ENCODE measurements at places on chromosomes 7 and 10.

- no peak for DNase-seq
Observed at GRCh38 chr10:27068217-27068891, 31.9 kb downstream of the ANKRD26 start.

GRCh38 chr10:116269619-116270018, 3.4 kb downstream of the GFRA1 start:
- DNase-seq, result no peak

DNA sequence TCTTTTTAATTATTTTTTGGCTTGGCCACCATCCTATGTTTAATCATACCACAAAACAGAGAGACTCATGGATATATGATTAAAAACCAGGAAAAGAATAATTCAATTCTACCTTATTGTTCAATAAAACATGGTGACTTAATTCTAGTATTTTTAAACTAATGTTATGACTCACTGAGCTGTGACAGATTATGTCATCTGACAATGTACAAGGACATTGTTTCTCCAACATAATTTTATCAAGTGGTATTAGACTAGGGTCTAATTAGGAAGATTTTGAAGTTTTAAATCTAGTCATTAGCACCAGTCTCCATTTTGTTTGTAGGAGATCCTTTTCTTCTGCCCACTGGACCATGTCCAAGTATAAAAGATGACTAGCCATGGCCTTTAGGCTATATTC, 199.3 kb upstream of the MDFIC start:
- no peak for DNase-seq

DNA sequence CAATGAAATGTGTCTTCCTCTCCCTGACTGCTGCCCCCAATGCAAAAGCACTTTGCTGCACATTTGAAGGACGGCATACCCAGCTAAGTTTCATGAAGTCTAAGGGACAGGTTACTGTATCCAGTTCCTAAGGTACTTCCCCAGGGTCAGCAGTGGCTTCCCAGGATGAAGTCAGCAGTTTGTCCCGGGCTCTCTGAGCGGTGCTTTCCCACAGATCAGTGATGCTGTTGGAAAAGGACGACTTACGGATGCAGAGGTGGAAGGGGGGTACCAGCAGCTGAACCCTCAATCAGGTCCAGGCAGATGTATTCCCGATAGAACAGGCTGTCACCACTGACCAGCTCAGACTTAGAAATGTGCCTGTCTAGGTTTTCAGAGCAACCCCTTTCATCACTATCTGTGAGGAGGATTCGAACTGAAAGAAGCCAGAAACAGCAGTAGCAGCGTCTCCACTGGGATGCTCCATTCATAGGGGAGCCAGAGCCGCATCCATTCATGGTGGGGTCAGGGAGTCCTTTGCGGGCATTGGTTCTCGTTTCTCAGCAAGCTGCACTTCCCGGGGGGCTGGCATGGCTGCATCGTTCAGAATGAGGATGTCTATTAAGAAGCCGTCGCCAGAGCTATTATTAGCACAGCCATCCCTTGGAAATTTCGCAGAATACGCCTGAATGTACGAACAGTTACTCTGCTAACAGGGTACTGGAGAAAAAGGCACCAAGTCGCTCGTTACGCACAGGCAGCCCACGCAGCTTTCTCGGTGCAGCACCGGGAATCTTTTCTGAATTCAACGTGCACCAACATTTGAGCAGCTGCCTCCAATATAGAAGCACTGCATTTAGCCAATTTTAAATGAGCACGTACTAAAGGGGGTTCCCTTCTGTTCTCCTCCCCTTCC, 303.7 kb downstream of the PRPF18 start:
- no peak for DNase-seq

DNA sequence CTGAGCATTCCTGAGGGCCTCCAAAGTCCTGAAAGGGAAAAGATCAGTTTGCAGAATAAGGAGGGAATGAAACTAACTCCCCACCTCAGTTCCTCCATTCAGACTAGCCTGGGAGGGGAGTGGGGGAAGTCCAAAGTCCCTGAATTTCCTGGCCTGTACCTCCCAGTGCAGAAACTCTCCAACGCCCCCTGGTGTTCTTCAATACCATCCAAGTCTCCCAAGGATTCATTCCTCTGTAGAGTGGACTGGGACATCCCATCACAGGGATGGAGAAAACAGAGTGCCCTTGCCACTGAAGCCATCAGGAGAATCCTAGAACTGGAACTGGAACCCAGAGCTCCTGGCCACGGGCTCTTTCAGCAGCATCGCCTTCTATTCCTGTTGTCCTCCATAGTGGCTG, 1.6 kb upstream of the COL13A1 start:
- DNase-seq, result no peak

- no peak for DNase-seq
Observed at GRCh38 chr10:17643339-17643754, 604 bp upstream of the STAM start.

- no peak for DNase-seq
Observed at GRCh38 chr10:6299743-6300105, 97.0 kb downstream of the PFKFB3 start.

DNA sequence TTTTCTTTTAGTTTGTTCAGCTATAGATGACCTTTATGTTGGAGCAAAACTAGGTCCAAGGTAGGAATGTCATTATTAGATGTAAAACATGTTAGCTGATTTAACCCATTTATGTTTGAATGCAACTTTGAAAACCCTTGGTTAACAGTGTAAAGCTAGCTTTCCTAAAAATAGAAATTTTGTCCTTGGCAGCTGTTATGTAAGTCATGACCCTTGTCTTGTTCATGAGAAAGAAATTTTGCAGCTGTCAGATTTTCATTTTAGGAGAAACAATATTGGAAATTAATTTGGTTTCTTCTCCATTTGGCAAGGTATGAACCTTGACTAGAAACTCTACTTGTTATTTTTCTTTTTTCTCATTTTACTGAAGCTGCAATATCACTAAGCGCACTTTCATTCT, 23.9 kb upstream of the CCAR1 start:
- DNase-seq, result no peak

DNA sequence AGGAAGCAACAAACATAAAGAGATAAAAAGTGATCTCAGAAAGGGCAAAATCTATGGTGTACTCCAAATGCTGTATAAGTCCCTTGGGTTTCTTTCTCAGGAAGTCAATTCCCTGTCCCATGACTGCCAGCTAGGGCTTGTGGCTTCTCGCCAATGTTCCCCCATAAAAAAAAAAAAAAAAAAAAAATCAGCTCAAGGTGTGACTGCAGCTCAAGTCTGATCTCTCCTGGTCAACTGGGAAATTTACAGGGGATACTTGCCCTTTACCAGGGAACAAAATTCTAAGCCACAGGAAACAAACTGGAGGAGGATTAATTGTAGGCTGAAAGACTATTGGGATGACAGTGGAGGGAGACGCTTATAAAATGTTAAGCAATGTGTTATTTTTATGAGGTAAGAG, 76.0 kb downstream of the PCGF5 start:
- DNase-seq, result no peak

- no peak for DNase-seq
Observed at GRCh38 chr10:44512431-44513022, 127.6 kb upstream of the CXCL12 start.

Data from activated T-helper 1 cell treated with anti-CD3 and anti-CD28 coated beads, Interleukin-2, amount 50 U/mL, for 16 hours (primary cell).